HCT116 (cell line): ENCODE measurements at places on chromosomes 6 and 20. TPM values are rescaled to one million over a fixed set of nuclear protein-coding genes. Genes with fewer than 3 reads are reported as not detected.

The NDUFAF4 gene
- total RNA-seq = 62.4 TPM

The BPIFB1 gene
- total RNA-seq = 0.17 TPM

GRCh38 chr6:135531954-135532490, 34.5 kb upstream of the AHI1 start:
- no peak for DNase-seq

DNA sequence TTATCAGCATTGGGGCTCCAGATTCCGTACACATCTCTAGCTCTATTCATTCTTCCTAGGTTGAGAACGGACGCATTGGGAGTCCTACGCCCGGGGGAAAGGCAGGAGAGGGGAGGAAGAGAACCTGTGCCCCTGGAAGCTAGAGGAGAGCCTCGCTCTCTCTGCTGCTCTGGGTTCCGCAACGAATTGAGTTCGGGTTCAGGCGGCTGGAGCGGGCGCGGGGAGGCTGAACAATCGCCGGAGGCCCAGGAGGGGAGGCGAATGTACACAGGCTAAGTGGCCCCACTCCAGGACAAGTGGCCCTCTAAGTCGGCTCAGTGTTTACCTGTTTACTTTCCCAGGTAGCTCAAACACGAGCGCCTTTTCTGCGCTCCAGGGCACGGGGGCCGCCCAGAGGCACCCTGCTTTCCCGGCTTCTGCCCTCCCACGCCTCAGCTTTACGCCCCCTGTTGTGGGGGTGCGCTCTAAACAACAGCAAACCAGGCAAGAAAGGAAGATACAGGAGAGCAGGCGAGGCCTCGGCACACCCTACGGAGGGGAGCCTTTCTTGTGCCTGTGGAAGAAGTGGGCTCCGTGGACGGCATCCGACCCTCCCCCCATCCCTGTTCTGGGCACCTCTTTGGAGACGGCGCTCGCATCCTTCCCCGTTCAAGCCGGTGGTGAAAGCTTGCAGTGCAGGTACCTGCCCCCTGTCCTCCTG, 4.6 kb upstream of the NKX2-2 start:
- no peak for DNase-seq

DNA sequence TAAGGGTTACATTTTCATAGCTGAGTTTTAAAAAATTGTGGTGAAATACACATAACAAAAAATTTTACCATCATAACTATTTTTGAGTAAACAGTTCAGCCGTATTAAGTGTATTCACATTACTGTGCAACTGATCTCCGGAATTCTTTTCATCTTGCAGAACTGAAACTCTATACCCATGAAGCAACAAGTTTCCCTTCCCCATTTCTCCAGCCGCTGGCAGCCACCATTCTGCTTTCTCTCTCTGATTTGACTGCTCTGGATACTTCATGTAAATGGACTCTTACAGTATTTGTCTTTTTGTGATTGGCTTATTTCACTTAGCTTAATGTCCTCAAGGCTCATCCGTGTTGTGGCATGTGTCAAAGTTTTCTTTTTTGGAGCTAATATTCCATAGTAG, 341.6 kb downstream of the QKI start:
- DNase-seq = no peak
